ENCODE measurements at places on chromosomes 4 and X. TPM values are rescaled to one million over a fixed set of nuclear protein-coding genes. Genes with fewer than 3 reads are reported as not detected.

Gene TAF7L
- not detected for polyA plus RNA-seq

Gene DRD5
- not detected for polyA plus RNA-seq

Gene CWH43
- 0.61 TPM for polyA plus RNA-seq

Gene SYTL4
- polyA plus RNA-seq = 2.5 TPM

Gene RTL3
- not detected for polyA plus RNA-seq

Gene GYPE
- polyA plus RNA-seq = not detected

Gene FRMD7
- not detected for polyA plus RNA-seq

Gene BCORL1
- 1.1 TPM for polyA plus RNA-seq

Gene MGAT4D
- polyA plus RNA-seq = not detected

Gene HPGD
- 0.06 TPM for polyA plus RNA-seq

Gene SUPT20HL2
- not detected for polyA plus RNA-seq

Gene CITED1
- 0.23 TPM for polyA plus RNA-seq

Gene PRSS12
- 19.4 TPM for polyA plus RNA-seq

Gene KLHL2
- 13.4 TPM for polyA plus RNA-seq

Gene ANKRD50
- 7.3 TPM for polyA plus RNA-seq

Gene PABPC1L2B
- not detected for polyA plus RNA-seq

Gene DGAT2L6
- polyA plus RNA-seq = not detected

Gene PWWP3B
- polyA plus RNA-seq = 0.07 TPM

Gene USP27X
- 2.7 TPM for polyA plus RNA-seq

Gene QRFPR
- polyA plus RNA-seq = 11.9 TPM

Gene HELT
- not detected for polyA plus RNA-seq

Gene NKX3-2
- polyA plus RNA-seq = 0.03 TPM

Gene KCNE5
- 0.27 TPM for polyA plus RNA-seq

Gene CBLL2
- polyA plus RNA-seq = not detected

Gene AMER1
- polyA plus RNA-seq = 1.3 TPM

Gene SPANXN3
- polyA plus RNA-seq = not detected

Gene SOWAHB
- 0.33 TPM for polyA plus RNA-seq

Gene COL25A1
- not detected for polyA plus RNA-seq

Gene CT45A2
- not detected for polyA plus RNA-seq

Gene SHISA3
- not detected for polyA plus RNA-seq
